ENCODE measurements at places on chromosomes 12 and 14.

DNA sequence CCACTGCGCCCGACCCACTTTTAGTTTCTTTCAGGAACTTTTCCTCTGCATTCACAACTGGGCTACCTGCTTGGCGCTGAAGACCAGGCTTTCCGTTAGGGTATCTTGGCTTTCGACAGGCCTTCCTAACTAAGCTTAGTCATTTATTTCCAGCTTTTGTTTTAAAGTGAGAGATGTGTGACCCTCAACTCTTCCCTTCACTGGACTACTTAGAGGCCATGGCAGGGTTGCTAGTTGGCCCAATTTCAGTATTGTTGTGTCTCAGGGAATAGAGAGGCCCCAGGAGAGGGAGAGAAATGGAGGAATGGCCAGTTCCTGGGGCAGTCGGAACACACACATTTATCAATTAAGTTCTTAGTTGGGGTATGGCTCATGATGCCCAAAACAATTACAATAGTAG is 10.4 kb downstream of the MTA1 start:
- DNase-seq: no peak

- no peak for DNase-seq
Measured at GRCh38 chr12:92785563-92785950, 82.8 kb downstream of the PLEKHG7 start.

- no peak for DNase-seq
Measured at GRCh38 chr12:101231636-101232035, 21.6 kb upstream of the SLC5A8 start.

DNA sequence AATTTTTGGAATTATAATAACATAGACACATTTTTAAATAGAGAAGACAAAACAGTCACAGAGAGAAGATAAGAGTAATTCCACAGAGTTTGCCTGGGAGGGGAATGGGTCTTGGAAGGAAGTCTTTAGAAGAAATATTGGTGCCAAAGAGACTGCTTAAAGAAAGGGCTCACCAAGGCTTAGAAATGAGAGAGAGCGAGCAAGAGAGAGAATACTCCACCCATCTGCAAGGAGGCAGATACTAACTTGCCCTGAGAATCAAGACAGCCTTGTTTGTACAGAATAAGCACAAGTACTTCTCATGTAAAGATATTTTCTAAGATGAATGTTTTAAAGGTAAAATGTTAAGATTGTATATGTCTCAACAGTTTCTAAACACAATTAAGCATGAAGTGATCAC is 165.5 kb downstream of the SLC38A4 start:
- DNase-seq: no peak

GRCh38 chr14:65070471-65070976 is 31.8 kb downstream of the MAX start:
- DNase-seq: no peak

DNA sequence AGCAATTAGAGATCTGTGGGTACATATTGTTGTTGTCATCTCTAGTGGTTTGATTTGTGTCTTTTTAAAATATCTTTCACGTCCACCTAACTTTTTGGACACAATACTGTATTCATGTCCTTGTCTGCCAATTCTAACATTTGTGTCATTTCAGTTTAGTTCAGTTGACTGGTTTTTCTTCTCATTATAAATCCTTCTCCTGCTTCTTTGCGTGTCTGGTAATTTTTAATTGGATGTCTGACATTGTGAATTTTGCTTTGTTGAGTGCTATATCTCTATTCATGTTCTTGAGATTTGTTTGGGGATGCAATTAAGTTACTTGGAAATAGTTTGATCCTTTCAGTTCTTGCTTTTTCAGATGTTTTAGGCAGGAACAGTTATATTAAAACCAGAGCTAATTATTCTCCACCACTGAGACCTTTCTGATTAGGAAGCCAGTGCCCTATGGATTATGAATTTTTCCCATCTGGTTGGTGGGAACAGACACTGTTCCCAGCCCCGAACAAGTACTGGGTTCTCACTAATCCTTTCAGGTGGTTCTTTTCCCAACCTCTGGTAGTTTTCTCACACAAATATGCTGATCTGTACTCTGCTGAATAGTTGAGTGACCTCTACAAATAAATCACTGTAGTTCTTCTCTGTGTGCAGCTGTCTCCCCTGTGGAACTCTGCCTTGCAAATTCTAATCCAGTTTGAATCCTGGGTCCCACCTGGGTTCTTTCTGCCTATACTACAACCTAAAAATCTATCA is 91.1 kb upstream of the DYNC1H1 start:
- no peak for DNase-seq

GRCh38 chr12:101045486-101046464 is 164.3 kb downstream of the SLC5A8 start:
- no peak for DNase-seq

DNA sequence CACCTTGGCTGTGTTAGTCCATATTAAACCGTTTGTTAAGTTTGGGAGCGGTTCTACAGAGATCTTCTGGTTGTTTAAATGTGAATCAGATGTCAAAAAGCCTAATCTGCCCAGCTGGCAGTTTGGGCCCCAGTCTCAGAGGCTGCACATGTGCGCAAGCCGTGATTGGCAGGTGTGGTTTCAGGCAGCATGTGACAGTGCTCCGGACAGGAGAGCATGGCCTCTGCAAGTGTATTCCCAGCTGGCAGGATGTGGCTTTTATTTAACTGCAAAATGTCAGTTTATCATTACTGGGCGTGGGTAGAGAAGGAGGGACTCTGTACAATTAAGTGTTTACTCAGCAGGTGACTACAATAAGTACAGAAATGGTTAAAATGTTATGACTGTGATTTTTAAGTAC is 77.5 kb downstream of the PELI2 start:
- DNase-seq: no peak

DNA sequence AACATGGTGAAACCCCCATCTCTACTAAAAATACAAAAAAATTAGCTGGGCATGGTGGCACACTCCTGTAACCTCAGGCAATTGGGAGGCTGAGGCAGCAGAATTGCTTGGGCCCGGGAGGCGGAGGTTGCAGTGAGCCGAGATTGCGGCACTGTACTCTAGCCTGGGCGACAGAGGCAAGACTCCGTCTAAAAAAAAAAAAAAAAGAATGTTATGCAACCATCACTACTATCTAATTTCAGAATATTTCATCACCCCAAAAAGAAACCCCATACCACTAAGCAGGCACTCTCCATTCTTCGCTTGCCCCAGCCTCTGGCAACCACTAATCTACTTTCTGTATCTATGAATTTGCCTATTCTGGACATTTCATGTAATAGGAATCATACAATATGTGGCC is 68.8 kb upstream of the AMN start:
- DNase-seq: no peak

DNA sequence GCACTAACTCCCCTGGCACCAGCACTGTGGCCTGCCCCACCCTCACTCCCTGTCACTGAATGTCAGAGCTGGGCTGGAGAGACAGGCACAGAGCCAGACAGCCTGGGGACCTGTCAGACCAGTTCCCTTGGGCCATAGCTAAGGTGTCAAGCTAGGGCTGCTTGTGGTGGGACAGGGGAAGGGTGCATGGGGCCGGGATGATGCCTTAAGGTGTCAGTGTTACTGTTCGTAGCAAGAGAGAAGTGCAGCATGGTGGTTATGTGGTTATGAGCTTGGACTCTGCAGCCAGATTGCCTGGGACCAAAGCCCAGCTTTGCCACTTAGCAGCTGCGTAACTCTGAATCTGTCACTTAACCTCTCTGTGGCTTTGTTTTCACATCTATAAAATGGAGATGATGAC is 3.8 kb downstream of the RAPGEF3 start:
- DNase-seq: no peak

- DNase-seq: no peak
Measured at GRCh38 chr12:112928978-112929377, 9.3 kb upstream of the OAS3 start.

DNA sequence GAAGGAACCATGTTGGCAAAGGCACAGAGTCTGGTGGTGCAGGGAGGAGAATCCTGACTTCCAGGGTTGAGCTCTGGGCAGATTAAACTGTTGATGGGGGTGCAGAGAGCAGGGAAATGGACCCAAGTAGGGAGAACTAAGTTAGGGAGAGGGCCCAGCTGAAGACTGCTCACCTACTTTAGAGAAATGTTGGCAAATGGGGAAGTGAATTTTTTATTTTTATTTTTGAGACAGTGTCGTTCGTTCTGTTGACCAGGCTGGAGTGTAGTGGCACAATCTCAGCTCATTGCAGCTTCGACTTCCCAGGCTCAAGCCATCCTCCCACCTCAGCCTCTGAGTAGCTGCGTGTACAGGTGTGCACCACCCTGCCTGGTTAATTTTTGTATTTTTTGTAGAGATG is 32.1 kb upstream of the TUBA1A start:
- DNase-seq: no peak

GRCh38 chr12:108568338-108569154 is 6.2 kb downstream of the ISCU start:
- peak; percentile 39 for DNase-seq

DNA sequence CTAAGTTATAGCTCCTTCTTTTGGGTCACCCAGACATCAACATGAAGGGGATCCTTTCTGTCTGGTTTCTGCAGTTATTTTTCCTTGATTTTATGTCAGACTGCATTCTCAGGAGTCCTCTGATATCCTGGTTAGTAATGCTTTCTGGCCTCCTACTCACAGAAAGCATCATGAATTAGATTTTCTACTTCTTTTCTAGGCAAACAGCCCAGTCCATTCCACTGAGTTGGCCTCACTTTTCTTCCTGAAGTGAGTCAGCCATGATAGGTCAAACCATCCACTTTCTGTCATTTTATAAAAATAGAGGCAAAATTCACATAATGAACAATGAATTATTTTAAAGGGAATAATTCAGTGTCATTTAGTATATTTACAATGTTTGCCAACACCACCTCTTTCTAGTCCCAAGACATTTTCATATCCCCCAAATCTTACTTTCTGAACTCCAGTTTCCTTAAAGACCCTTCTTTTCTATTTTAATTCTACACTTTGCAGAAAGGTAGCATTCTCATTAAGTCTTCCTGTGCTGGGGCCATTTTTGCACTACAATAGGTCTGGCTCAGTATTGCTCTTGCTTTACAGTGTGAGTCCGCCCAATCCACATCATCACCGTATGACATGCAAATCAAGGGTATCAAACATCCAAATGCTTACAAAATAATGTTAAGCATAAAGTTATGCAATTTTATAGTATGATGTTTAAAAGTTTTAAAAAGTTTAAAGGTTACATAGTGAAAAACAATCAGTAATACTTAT is 95.1 kb downstream of the UNC79 start:
- DNase-seq: no peak

DNA sequence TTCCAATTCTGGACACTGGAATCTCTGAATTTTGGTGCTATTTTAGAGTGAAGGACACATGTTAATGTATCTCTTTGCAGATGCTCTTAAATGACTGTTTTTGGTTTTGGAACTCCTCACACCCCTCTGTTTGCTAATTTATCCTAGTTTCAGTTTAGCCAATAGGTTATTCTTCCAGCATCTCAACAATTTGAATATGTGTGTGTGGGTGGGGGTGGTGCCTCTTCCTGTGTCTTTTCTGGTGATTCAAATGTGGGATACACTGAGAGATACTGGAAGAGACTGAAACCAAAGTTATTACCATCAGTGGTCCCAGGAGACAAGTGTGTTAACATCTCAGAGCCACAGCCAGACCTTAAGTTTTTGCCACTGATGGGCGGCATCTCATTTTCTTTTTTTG is 1317.4 kb upstream of the TMEM132C start:
- no peak for DNase-seq

DNA sequence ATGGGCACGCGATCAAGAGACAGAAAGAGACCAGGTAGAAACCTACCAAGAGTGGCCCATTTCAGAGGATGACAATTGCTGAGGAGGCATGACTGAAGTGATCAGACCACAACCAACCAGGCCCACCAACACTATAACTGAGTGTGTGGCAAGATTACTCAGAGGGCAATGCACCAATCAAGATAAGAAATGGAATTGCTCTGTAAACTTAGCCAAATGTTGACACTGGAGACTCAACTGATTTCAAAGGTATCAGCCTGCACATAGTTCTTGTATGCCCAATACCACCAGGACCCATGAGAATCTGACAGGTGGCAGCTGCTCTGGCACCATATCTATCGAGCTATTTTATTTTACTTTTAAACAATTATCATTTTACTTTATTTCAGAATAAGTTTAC is 128.9 kb downstream of the FOXN3 start:
- no peak for DNase-seq

- DNase-seq: no peak
Measured at GRCh38 chr14:101719708-101720107, 41.8 kb upstream of the PPP2R5C start.

- no peak for DNase-seq
Measured at GRCh38 chr14:103898204-103898603, 30.1 kb upstream of the TDRD9 start.

DNA sequence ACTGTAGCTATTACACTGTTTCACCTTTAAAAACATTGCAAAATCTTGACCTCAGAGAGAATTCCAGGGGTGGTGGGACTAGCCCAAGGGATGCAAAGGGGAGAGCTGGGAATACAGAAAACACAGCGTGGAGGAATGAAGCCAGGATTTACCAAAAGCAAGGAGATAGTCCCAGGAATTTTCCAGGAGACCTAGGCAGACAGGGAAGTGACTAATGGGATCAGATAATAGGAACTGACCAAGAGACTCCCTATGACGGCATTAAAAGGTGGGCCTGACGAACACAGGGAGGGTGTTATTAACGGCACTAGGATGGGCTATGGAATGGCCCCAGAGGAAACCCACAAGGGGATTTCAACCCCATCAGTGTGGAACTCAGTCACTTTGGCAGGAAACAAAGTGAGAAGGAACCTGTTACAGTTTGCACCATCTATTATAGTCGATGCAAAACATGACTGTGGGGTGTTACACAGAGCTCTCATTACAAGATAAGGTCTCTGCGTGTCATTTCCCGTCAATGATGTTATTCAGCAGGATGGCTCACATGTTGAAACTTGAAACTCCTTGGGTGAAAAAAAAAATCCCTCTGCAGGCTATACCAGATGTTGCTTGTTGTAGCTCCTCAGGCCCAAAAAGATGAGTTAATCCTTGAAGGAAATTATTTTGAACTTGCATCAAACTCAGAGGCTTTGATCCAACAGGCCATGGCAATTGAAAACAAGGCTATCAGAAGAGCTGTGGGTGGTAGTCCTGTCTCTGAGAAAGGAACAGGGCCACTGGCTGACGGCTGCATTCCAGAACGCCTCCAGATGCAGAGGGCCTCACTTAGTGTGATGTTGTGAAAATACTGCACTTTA is 58.7 kb downstream of the DRAM1 start:
- no peak for DNase-seq

- DNase-seq: no peak
Measured at GRCh38 chr12:2348482-2348852, 295.7 kb downstream of the CACNA1C start.

- no peak for DNase-seq
Measured at GRCh38 chr14:63241096-63241495, 36.9 kb downstream of the RHOJ start.
